Activated T-cell treated with anti-CD3 and anti-CD28 coated beads, Interleukin-2, amount 50 U/mL, for 4 hours (primary cell): ENCODE measurements at places on chromosomes 7 and 10.

DNA sequence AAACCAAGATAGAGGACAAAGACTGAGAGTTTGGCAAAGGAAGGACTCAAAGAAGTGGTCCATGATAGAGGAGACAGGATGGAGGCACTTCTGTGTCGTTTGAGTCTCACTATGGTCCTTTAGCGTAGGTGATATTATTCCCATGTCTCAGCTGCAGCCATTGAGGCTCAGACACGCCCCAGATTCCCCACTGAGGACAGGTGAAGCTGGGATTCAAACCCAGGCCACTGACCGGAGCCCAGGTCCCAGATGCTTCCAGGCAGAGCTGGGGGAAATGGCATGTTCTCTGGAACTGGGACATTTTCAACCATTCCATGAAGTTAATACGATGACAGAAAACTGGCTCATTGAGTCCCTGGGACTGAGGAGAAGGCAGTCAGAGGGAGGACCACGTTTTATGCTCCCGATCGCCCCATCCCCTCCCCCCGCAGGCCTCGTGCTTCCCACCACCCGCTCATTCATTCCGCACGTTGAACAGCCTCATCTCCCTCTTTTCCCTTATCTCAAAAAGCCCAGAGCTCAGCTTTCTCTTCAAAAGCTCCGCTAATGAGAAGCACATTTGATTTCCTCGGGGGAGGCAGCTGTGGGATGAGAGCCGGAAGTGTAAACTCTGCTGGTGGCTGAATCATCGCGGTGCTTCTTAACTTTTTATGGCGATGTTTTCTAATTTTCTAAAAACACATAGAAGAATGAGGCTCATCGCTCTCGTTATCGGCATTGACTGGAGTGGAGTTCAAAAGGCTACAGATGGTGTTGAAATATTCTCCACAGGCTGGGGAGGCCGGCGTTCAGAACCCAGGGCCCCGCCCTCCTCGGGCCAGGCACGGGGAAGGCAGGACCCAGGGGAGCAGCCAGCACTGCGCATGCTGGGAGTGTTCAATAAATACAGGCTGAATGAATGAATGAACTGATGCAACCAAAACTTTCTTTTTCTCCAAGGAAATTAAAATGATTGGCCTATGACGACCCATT, 64.0 kb downstream of the OAT start:
- no peak for DNase-seq

DNA sequence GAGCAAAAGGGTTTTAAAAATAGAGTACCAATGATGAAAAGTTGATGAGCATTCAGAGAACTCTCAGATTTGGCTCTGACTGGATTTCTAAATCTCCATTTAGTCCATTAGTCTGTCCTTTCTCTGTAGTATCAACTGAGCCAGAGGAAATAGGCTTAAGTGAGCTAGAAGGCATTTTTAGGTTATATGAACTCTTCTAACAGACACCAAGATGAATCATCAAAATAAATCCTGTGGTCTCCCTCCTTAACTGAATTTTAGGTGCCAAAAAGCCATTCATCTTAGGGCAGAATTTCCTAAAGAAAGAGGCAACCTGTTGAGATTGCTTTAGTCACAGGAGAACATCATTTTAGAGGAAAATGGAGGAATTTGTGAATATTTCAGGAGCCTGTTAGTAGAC, 305.1 kb downstream of the AUTS2 start:
- no peak for DNase-seq

DNA sequence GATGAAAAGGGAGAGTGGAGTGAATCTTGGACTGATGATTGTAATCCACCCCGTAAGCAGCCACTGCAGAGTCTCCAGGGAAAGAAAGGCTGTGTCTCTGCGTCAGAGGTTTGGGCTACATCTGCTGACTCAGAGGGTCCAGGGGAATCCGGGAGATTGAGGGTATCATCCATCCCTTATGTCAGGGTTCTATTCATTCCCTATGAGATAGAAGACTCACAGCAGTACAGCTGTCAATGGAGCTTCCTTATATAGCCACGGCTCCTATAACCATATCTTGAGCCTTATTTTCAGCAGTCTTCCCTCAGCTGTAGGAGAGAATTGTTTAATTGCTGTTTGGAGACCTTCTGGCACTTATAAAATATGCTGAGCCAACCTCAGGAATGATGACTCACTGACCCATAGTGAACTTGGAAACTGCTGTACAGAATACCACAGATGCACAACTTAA, 558.2 kb upstream of the PFKP start:
- DNase-seq: no peak

DNA sequence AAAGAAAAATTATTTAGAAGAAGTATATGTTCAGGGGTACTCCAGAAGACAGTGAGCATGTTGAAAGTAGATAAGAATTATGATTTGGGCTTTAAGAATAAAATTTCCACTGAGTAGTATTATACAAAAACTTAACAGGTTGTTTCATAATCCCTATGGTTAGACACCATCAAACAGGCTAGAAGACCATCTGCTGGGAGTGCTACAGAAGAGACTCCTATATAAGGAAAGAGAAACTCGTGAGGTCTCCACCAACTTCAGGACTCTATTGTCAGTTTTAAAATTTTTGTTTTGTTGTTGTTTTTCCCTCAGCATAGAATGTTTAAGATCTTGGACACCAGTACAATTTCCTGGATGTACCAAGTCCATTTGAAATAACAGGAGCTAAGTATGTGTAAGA, 13.1 kb downstream of the DNAJC1 start:
- DNase-seq: no peak

- DNase-seq: no peak
Observed at GRCh38 chr7:6608794-6609193, 6.6 kb upstream of the ZNF853 start.

DNA sequence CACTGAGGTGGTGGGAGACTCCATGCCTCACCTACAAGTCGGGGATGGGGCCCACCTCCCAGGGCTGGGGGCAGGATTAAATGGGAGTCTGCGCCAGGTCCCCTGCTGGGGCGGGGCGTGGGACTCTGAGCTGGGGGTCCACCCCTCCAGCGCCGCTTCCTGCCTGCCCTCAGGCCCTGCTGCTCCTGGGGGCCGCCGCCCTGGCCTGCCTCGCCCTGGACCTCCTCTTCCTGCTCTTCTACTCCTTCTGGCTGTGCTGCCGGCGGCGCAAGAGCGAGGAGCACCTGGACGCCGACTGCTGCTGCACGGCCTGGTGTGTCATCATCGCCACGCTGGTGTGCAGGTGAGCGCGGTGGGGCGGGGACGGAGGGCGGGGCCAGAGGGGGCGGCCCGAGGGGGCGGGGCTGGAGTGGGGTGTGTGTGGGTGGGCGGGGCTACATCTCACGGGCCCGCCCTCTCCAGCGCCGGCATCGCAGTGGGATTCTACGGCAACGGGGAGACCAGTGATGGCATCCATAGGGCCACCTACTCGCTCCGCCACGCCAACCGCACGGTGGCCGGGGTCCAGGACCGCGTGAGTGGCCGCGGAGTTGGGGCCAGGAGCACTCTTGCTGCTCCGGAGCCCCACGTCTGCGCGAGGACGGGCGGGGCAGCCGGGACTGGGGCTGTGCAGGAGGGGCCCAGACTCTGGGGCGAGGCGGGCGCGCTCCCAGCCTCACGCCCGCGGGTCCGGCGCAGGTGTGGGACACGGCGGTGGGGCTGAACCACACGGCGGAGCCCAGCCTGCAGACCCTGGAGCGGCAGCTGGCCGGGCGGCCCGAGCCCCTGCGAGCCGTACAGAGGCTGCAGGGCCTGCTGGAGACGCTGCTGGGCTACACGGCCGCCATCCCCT, 15.1 kb downstream of the TTYH3 start:
- DNase-seq: no peak

GRCh38 chr7:55150709-55151451, 132.1 kb downstream of the EGFR start:
- DNase-seq: no peak

DNA sequence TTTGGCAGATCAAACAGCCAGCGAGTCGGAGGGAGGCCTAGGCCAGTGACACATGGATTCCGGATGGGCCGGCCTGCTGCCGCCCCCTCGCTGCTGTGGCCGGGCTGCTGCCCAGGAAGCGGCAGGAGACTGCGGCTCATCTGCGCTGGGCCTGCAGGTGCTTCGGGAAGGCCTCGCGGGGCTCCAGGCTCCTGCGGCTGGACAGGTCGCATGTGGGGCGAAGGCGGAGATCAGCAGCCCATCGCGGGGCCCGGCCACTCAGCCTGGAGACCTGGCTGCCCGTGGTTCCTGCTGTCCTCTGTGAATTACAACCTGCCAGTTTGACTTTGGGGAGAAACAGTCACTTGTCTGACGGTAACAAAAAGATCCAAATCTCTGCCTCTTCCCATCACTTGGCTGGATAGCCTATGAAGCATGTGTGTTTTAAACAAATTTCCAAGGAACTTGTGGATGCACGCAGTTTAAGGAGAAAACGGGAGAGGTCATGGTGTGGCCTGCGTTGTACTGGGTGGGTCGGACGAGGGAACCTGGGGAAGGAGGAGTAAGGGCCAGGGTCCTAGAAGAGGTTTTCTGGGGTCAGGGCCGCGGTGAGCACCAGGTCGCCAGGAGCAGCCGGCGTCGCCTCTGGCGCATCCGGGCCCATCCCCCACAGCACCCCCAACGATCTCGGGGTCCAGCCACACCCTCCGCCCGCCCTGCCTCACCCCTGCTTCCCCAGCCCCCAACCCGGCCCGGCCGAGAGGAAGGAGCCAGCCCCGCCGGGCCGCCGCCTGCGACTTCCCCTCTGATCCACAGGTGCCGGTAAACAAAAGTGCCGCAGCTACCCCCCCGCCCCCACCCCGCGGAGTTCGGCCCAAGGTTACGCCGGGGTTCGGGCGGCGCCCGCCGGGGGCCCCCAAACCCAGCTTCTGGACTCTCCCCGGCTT, 1.6 kb downstream of the SPOCK2 start:
- DNase-seq: peak; percentile 50

DNA sequence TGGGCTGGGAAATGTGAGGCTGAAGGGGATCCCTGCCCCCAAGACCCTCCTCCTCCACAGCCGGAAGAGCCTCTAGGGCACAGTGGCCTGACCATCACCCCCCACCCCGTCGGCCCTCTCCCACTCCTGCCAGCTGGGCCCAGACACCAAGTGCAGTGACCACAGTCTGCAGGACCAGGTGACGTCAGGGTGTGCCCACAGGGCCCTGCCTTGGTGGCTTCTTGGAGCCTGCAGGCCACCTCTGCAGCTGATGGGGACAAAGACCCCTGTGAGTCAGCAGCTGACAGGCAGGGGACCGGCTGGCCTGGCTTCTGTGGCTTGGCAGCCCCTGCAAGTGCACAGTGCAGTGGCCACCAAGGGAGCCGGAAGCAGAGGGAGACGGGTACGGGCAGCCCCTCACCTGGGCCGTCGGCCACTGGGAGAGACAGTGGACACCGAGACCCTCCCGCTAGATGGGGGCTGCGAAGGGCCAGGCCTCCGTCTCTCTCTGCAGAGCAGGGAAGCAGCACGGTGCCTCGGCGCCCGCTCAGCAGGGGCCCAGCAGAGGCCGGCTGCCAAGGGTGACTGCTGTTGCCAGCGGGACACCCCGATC, 274.6 kb downstream of the ELFN1 start:
- DNase-seq: no peak

DNA sequence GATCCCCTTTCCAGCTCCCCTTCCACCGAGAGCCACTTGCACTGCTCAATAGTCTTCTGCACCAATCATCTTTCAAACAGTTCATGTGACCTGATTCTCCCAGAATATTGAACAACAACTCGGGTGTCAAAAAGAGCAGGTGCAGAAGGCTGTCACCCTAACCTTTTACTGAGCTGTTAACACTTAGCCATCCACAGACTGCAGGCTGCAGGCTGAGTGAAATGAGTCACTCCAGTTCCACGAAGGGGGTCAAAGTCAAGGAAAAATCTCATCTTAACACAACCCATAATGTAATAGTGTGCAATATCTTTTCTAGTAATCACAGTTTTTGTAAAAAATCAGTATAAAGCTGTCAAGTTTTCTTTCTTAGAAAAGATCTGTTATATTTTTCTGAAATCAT, 63.1 kb downstream of the MTPAP start:
- no peak for DNase-seq
